ENCODE measurements at places on chromosomes 4 and X.
A peak's percentile ranks its signal among the peaks of the same experiment; 100 is the strongest.

- no peak for DNase-seq
Measured at GRCh38 chrX:100931218-100931924, 2.7 kb upstream of the XKRX start.

DNA sequence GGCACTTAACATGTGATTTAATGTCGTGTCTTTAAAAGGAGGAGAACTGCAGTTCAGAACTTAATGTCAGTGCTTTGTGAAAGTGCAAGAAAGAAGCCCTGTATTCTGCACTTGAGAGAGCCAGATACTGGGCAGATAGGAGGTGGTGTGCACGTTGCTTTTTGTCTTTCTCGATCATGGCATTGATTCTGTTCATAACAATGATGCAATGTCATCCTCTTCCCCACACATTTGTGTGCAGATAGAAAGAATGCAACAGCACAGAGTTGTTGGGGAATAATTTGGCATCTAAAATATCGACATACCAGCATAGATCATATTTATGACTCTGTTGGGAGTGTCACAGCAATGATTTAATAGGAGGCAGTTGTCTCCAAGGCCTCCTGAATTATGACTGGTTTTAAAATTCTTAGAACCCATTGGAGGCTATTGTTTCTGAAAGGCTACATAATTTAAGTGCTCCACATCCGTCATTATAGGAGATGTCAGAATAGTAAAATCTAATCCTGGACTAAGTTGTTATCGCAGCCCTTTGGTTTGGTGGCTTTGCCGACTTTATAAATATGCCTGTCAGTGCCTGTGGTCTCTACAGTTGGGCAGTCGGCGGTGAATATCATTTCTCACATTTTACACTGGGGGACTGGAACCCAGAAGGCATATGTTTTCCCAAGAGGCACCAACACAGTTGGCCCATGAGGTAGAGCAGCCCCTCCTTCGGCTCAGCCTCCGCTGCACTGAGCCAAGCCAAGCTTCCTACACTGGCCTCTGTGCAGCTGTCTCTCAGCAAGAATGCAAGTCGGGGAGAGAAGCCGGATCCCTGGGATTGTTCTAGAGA is 124.9 kb downstream of the PTTG2 start:
- DNase-seq, result peak; percentile 84

DNA sequence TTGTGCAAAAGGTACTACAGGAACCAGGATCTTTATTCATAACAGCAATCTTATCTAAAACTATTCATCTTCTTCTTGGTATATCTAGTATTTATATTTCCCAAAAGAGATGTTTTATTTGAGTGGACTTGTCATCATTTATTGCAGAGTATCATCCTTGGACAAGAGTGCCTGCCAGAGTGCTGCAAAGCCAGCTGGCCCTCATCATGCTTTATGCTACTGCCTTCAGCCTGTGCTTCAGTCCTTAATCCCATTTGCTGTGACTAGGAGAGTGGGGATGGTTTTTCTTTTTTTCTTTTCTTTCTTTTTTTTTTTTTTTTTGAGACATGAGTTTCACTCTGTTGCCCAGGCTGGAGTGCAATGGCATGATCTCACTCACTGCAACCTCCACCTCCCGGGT is 33.5 kb upstream of the ELF2 start:
- DNase-seq, result no peak

- DNase-seq, result no peak
Measured at GRCh38 chrX:101395789-101396188, 5.0 kb downstream of the RPL36A start.

DNA sequence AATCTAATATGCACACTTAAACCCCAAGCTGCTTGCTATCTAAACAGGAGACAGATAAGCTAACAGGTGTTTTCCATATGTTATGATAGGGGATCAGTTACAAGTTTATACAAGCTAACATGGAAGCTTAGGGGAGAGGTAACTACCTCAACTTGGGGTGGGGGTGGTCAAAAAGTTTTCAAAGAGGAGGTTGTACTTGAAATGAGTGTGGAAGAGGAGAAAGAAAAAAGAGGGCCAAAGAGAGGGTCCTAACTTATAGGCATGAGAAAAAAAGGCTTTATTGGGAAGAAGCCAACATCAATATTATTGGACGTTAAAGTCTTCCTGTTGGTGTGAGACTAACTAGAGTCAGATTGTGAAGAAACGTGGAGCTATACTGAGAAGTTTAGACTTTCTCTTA is 205.9 kb downstream of the NDST4 start:
- no peak for DNase-seq

- no peak for DNase-seq
Measured at GRCh38 chr4:22237846-22238494, 277.9 kb downstream of the ADGRA3 start.

- no peak for DNase-seq
Measured at GRCh38 chr4:37124800-37125199, 119.7 kb upstream of the NWD2 start.

- peak; percentile 51 for DNase-seq
Measured at GRCh38 chr4:185210102-185210981, 944 bp downstream of the SNX25 start.

DNA sequence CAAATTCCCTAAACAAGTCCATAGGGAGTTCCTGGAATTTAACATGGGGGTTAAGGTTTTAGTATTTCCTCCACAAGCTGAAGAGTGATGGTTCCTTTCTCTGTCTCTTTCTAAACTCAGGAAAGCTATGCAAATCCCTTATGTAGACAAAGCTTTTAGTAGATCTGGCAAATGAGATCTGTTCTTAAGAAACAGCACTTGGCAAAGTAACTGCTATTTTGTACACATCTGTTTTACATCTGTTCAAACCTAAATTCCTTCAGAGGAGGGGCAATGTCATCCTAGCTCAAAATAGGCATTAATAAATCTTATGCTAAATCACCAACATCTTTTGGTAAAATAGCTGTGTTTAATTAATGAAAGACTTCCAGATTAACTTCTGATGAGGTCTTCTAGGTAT is 137.8 kb upstream of the TBC1D9 start:
- DNase-seq, result no peak

DNA sequence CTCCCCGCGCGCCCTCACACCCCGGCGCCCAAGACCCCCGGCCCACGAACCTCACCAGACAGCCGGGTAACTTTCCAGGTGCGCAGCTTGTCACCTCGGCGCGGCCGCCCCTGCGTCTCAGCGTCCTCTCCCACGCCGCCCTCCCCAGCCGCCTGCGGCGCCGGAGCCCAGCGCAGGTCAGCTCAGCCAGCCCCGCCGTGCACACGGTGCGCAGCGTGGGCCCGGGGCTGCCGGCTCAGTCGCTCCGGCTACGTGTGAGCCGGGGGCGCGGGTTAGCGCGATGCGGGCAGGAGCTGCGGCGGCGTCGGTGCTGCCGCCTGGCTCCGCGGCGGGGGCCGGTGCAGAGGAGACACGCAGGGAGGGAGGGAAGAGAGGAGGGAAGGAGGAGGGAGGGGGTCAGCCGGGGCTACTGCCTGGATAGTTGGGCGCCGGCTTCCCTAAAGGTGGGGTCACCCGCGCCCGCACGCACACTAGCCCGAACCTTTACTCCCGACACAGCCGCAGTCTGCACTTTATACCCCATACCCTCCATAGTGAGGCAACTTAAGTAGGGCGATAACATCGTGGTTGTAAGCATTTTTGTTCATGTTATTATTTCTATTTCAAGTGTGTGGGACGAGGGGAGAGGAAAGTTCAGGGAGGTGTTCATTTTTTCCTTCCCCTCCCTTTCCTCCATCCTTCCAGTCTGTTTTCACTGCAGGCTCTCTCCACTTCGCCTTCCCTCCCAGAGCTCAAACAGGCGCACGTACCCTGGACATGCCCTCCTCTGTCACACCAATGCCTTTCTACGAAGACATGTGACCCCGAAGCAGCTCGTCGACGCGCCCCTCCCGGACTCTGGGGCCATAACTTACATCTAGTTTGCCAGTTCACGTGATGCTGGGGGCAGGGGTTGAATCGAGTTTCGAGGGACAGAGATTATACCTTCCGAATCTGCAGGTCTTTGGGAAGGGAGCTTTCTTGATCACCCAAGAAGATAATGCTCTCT is at the start of gene PRKG2:
TSS of gene PRKG2 (minus strand) at position 342 of the 988 bp plus-strand sequence. CDS start 10,175 bp downstream, outside the sequence.
- peak; percentile 28 for DNase-seq

DNA sequence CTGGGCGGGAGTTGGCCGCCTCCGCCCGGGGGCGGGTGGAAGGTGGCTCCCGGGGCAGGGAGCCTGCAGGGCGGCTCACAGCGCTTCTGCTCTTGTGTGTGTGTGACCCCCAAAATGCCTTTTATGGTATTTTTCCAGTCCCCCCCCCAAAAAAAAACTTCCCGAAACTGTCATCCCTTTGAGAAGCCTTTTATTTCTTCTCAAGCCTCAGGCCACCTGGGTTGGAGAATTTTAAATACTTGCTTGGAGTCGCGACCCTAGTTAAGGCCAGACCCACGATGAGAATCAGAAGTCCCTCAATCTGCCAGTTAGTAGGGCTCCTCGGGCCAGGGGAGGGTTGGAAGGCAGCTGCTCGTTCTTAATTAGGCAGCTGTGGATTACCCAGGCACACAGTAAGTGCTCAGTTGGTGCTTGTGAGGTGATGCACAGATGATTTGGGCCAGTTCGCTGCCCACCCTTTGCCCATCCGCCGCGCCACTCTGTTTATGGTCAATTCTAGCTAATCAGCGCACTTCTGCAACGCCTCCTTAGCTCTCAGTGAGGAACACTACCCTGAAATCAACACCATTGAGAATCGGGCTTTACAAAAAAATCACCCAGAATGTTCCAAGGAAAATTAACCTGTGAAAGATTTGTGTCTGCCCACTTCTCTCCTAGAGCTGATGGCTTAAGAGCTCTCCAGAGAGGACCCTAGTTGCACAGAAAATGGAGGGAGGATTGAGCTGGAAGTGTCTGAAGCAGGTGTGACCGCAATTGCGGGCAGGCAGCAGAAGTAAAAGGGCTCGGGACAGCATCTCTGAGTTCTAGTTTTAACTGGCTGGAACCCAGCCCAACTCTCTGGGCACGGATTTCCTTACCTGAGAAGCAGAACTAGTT is 648 bp upstream of the SCD5 start:
- DNase-seq, result no peak

DNA sequence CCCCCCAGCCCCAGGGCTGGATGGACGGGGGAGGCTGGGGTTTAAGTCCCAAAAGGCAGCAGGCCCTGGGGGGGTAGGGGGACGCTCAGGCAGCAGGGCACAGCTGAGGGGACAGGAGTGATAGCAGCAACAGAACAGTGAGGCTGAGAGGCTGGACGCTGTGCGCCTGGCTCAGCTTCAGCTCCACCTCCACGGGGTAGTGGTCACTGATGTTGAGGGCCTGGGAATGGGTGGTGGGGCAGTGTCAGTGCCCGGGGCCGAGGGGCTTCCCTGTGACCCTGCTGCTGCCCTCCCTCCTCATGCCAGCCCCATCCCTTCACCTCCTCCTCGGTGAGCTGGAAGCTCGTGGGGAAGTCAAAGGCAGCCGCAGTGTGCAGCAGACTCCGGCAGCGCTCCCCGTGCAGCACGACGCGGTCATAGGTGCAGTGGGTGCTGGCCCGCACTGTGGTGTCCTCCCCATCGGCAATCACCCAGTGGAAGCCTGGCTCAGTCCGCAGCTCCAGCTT is 4.5 kb downstream of the RPL10 start:
- DNase-seq, result no peak

DNA sequence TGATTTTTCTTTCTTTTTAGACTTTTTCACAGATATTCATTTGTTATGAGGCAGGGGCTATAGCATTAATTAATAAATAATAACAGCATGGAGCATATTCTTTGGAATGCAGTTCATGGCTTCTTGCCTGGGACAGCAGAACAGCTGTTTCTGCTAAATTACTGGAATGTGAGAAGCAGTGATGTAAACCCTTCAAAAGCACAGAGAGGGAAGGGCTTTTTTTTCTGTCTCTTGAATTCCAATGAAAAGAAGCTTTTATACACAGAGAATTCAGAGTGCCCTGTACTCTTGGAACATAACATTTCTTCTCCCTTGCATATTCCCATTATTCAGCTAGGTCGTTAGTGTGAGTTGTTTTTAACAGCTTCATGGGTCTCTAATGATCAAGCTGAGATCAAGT is 28.5 kb upstream of the ANK2 start:
- DNase-seq, result peak; percentile 75

- peak; percentile 49 for DNase-seq
Measured at GRCh38 chr4:169815606-169816005, 57.9 kb upstream of the HPF1 start.

GRCh38 chr4:138087066-138087719 is 155.0 kb downstream of the SLC7A11 start:
- DNase-seq, result no peak

- DNase-seq, result no peak
Measured at GRCh38 chrX:76428243-76429130, 977 bp downstream of the MAGEE1 start.

- DNase-seq, result no peak
Measured at GRCh38 chr4:31391976-31392375, 671.8 kb downstream of the PCDH7 start.

GRCh38 chr4:100805538-100805937 is 287.7 kb upstream of the EMCN start:
- no peak for DNase-seq

- no peak for DNase-seq
Measured at GRCh38 chr4:134624365-134624764, 422.8 kb upstream of the PABPC4L start.

Measured in LHCN-M2 (cell line).